Germinal center (tissue), 1 donor: ENCODE measurements at places on chromosomes 7 and 10.

GRCh38 chr7:117185124-117185523 is 137.7 kb downstream of the WNT2 start:
- no peak for DNase-seq

DNA sequence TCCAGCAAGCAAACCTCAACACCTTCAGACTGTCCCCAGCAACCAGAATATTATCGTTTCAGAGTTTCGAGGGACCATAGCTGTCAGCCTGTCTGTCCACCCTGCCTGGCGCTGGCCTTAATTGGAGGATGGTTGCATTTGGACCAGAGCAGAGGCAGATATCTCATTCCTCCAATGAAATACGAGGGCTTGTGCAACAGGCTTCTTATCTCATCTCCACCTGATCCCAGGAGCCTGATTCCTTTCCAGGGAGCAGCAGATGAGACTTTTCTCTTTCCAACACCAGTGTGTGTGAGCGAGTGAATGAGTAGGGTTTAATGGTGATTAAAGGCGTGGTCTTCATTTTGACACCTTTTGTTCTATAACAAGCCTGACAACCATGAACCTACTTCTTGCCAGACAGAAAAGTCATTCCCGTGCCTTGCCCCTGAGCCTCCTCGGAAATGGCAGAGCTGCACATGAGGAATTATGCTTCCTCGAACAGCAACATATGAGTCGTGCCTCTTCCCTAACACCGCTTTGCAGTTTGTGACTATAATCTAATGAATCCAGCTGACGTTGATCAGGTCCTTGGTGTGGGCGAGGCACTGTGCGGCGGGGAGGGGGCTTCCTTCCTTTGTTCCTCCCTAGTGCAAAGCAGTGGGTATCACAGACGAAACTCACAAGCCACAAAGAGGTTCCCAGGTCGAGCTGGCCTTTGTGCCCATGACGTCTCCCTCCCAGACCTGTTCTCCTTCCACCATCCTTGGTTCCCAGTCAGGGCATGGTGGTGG is 147.4 kb downstream of the CUX1 start:
- no peak for DNase-seq

DNA sequence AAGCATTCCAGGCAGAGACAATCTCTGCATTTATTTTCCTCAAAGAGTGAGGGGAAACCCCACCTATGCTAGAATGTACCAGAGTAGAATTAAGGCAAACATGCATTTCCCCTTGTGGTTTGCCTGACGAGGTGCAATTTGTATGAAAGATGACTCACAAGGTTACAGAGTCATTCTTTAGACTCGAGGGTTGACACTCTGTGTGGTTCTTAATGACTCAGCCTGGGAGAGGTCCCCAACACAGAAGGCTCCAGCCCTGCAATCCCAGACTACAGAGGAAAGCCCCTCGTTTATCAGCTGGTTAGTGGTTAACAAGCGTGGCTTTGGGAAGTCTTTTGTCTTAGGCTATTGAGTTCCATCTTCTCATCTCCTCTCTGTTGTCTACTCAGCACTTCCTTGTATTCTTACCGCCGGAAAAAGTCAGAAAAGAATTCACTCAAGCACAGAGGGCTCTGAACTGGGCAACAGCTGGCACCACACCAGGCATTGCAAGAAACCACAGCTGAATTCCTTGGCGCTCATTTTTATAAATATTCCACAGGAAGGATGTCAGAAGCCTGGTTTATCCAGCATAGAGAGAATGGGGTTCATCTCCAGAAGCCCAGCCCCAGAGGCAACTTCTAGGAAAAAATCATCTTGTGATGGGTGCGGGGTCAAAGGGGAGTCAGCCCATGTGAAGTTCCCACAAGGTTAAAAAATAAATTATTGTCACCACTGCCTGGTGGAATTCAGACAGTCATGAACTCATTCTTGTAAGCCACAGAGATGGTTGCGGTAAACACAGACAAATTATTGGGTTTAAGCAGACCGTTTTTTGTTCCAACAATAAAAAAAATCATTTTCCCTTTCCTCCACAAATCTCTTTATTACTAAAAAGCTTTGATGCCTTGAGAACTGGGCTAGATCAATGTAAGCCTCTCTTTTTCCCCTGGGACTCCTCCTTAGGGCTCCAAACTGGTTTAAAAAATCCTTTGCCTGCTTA is 24.5 kb upstream of the SVIL start:
- DNase-seq: peak; percentile 14

GRCh38 chr10:106992055-106992454 is 172.5 kb downstream of the SORCS1 start:
- DNase-seq: no peak

DNA sequence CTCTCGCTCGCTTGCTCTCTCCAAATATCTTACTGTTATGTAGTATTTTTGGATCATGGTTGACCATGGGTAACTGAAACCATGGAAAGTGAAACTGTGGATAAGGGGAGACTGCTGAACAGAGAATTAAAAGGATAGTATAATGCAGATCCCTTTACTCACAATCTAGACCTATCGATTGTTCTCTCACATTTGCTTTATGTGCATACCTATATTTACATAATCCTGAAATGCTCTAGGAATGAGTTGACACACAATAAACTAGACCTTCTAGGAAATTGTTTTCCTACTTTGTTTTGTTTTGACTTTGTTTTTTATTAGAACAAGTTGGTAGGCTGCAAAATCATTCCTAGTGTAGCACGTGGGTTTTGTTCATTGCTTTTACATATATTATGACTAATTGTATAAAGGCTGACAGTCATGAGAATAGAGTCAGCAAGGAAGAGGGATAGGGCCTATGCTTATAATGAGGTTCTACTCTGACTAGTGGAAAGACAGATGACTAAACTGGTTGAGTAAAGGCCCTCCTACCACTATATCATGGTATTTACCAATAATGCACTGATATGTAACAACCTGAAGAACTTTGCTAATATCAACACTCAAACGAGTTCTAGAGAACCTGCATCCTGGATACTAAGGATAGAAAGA is 175.3 kb upstream of the TARP start:
- no peak for DNase-seq

- no peak for DNase-seq
Observed at GRCh38 chr10:80530251-80530650, 7.5 kb upstream of the SH2D4B start.

GRCh38 chr10:121910673-121911420 is 17.0 kb downstream of the ATE1 start:
- no peak for DNase-seq

DNA sequence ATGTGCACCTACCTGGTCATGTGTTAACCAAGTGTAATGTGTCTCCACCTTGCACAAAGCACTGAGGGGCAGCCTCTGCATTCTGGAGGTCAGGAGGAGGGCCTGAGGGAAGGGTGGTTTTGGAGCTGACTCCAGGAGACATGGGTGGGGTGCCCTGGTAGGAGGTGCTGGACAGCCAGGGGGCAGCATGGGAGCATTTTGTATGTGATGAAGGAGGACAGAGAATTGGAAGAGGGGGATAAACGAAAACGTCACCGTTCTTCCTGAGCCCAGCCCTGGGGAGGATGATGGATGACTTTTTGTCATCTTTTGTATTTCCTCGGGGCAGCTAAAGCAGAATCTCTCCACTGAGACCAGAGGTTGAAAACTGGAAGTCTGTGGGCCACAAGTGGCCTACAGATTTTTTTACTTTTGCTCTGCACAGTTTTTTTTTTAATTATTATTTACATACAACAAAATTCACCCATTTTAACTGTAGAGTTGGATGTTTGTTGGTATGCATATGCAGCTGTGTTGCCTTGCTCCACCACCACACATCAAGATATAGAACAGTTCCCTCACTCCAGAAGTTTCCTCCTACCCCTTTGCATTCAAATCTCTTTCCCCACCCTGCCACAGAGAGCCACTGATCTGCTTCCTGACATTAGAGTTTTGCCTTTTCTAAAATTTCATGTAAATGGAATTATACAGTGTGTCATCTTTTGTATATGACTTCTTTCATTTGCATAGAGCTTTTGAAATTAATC is 242.5 kb downstream of the VTI1A start:
- DNase-seq: no peak

GRCh38 chr7:95213809-95214492 is 110.4 kb downstream of the PON1 start:
- no peak for DNase-seq

DNA sequence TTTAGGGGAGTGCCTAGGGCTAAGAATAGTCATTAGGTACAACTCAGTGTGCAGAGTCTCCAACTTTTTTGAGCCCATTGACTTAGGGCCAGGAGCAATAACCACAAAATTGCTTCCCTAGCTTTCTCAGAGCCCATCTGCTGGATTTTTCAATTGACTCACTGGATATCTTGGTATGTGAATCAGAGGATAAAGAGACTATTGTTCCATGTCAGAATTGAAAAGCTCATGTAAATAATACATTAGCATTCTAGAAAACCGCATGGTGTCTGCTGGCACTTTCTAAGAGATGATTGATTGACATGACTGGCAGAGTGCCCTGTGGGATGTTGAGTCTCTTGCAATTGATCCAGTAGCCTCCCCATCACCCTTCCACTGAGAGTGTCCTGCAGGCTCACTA is 246.2 kb downstream of the CCDC7 start:
- no peak for DNase-seq

GRCh38 chr7:116692401-116693308 is 20.7 kb downstream of the MET start:
- DNase-seq: peak; percentile 31

DNA sequence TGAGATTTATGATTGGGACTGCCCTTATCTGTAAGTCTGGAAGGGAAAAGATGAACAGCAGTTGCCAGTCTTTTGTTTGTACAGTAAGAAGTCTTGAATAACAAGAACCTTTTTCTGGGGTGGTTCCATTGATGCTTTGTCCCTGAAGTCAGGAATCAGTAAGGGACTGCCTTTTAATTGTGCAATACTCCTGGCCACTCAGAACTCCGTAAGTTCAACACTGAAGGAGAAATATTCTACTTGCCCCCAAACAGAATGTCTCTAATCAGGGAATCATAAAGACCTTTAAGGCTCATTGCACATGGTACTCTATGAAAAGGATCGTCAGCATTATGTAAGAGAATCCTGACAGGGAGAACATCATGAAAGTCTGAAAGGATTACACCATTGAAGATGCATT is 361.4 kb downstream of the EXOC4 start:
- no peak for DNase-seq

GRCh38 chr10:96524741-96525140 is 11.0 kb upstream of the TLL2 start:
- no peak for DNase-seq

DNA sequence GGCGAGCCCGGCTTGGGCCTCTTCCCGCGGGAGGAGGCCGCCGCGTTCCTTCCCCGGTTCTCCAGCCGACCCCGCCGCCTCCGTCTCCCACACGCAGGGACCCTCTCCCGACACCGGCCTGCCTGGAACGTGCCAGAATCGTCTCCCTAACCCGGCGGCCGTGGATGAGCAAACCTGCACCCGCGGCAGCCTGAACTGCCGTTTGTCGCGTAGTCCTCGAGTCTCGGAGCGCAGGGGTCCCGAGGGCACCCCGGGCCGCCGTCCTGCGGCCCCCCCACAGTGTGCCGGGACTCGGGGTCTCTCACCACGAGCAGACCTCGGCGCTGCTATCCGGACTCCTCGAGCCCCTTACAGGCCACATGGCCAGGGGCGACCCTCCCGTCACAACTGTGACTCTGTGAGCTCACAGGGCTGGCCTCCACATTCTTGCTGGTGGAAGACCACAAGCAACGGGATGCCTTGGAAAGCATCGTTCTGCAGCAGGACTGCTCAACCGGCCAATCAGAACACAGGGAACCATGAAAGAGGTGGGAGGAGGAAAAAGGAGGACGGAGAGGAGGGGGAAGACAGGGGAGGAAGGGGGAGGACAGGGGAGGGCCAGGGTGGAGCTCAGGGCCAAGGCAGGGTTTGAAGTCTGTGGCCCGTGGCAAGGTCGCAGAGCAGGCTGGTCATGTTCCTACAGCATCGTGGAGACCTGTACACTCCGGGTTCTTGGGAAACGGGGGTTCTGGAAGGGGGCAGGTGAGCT is 276.9 kb downstream of the DNAJB6 start:
- DNase-seq: no peak

- DNase-seq: no peak
Observed at GRCh38 chr7:80385508-80385907, 126.4 kb downstream of the GNAT3 start.

DNA sequence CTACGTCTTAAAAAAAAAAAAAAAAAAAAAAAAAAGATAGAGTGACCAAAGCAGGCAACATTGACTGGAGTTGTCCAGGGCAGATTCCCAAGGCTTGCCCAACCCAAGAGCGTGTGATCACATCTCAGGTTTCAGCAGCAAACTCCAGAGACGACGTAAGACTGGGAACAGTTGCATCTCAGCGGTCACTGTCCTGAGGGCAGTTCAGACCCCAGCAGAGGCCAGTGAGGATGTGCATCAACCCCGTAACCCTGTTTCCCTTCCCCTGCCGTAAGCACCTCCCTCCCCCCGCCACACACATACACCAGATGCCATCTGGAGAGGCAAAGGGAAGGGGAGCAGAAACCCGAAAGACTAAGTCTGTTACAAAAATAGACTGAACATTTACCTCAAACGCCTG is 19.3 kb upstream of the TOMM7 start:
- no peak for DNase-seq

- DNase-seq: no peak
Observed at GRCh38 chr7:67566101-67566500, 569.5 kb downstream of the TYW1 start.

GRCh38 chr7:142717453-142717852 is 31.8 kb upstream of the PRSS1 start:
- DNase-seq: no peak

- no peak for DNase-seq
Observed at GRCh38 chr10:97611473-97611872, 21.8 kb downstream of the MORN4 start.

DNA sequence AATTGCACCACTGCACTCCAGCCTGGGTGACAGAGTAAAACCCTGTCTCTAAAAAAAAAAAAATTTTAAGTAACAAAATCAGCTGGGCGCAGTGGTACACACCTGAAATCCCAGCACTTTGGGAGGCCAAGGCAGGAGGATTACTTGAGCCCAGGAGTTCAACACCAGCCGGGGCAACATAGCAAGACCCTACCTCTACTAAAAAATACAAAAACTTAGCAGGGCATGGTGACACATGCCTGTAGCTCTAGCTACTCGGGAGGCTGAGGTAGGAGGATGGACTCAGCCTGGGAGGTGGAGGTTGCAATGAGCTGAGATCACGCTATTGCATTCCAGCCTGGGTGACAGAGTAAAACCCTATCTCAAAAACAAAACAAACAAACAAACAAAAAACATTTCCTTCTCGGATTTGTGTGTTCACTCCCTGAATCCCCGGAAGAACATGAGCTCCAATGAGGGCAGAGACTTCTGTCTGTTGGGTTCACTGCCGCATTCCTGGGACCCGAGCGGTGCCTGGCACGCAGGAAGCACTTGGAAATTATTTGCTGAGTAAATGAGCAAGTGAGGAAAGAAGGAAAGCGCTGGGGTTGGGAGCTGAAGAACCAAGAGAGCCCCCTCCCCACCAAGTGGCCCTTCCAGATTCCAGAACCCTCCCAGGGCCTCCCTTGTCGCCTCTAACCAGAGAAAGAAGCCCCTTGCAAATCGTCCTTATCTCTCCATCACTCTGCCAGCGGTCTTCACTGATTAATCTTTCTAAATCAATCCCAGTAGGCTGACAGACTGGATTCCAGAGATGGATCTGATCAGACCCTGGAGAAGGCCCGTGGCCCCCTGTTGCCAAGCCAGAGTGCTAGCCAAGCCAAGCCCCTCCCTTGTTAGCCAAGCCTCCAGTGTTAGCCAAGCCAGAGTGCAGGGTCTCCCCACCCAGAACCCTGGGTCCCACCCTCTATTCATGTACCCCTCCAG is 6.2 kb downstream of the TNRC18 start:
- no peak for DNase-seq

GRCh38 chr7:34137176-34137575 is 231.8 kb downstream of the BMPER start:
- DNase-seq: no peak
